Stomach (tissue), 19 donors: ENCODE measurements at places on chromosomes 1 and 21.

DNA sequence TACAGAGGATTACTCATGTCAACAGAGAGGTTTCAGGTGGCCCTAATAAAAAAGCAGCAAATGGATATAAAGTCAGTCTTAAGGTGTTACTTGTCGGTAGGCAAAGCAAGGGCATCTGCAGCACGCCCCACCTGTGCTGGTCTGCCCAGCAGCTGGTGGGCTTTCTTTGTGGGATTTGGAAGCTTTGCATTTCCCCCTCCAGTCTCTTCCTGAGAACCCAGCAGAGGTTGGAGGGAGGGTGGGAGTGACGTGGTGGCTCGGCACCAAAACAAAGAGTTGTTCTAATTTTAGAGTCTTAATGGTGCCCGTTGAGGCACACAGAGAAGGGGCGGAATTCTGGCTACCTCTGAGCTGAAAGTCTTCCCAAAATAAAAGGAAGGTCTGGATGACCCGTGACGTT, 4.8 kb upstream of the PCBP3 start:
- DNase-seq = no peak

DNA sequence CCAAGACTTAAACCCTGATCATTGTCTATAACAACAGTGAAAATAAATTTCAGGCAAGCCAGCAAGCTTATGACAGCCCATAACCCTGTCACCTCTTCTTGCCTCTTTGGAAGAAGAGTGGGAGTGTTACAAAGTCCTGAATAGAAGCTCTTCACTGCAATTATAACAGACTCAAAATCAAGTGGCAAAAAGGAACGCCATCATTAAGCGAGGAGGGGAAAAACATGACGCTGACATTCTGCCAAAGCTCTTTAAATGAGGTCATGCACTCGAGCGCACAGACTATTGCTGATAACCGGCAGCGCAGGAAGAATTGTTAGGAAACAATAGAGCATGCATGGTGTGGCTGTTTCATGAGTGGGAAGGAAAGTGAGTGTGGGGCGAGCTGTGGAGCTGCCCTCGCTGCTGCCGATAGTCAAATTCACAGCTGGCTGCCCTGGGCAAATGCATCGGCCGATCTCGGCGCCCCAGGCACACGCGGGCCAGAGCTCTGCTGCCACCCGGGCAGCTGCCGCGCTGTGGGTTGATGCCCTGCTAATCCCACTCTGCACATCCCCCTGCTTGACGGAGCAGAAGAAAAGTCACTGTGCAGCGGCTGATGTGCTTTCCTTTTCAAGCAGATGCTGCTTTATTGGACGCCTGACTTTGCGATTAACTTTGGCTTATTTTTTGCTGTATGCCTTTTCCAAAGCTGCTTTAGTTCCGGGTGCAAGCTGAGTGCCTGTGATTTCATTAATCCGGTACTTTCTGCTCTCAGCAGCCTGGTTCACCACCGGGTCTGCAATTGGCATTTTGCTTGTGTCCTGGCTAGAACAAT, 102.4 kb upstream of the ST6GALNAC5 start:
- DNase-seq = peak; percentile 59

GRCh38 chr1:183593356-183593755, 3.1 kb upstream of the NCF2 start:
- DNase-seq = no peak

- DNase-seq = no peak
Measured at GRCh38 chr1:46603481-46603857, 599 bp downstream of the MKNK1 start.

DNA sequence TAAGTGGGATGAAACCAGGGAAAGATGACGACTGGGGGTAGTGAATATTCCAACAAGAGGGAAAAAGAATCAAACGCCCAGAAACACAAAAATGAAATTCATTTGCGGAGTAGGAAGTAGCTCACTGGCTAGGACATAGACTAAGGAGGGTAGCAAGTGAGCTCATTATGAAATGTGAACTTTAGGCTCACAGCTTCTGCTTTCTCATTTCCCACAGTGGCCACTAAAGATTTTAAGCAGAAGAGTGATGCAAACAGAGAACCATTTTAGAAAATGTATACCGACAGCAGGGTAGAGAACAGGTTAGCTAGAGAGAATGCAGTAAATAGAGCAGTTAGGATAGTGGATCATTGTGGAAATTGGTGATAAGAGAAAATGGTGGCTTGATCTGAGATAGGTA, 3.5 kb downstream of the CD48 start:
- no peak for DNase-seq

DNA sequence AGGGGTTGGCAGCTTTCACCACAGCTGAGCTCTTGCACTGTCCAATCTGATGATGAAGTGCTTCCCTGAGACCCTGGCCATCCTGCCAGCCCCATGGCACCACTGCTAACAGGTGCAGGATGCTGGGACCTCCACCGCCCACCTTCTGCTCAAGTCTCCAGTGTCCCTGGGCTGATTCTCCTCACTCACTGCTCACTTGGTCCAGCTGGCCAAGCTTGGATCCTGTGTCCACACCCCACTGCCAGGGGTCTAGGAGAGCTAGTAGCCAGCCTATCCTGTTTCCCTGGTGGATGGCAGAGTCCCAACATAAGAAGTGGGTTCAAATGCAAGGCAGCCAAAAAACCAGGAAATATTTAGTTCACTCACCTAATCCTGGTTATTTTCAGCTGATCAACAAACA, 217.2 kb upstream of the IRF2BP2 start:
- DNase-seq = no peak

- DNase-seq = no peak
Measured at GRCh38 chr1:201026234-201026633, 2.7 kb upstream of the KIF21B start.

GRCh38 chr21:16554503-16554902, 824.7 kb downstream of the USP25 start:
- no peak for DNase-seq

DNA sequence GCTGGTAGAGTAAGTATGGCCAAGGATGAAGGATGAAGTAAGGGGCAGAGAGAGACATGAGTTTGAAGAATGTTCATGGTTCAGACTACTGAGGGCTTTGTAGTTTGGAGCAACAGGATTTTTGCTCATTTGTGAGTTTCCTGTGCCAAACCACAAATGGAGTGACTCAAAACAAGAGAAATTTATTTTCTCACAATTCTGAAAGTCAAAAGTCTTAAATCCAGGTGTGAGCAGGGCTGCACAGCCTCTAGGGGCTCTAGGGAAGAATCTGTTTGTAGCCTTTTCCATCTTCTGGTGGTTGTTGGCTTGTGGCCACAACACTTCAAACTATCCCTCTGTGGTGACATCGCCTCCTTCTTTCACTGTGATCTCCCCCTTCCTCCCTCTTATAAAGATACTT, 58.9 kb downstream of the RHOU start:
- DNase-seq = no peak

GRCh38 chr1:92663775-92664174, 121.1 kb downstream of the EVI5 start:
- DNase-seq = no peak

DNA sequence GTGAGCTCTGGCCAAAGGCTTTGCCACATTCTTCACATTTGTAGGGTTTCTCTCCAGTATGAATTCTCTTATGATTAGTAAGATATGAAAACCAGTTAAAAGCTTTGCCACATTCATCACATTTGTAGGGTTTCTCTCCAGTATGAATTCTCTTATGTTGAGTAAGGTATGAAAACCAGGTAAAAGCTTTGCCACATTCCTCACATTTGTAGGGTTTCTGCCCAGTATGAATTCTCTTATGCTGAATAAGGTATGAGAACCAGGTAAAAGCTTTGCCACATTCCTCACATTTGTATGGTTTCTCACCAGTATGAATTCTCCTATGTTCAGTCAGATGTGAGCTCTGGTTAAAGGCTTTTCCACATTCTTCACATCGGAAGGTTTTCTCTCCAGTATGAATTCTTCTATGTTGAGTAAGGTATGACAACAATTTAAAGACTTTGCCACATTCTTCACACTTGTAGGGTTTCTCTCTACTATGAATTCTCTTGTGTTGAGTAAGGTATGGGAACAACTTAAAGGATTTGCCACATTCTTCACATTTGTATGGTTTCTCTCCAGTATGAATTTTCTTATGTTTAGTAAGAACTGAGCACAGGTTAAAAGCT, 20.7 kb downstream of the ZNF695 start:
- no peak for DNase-seq

DNA sequence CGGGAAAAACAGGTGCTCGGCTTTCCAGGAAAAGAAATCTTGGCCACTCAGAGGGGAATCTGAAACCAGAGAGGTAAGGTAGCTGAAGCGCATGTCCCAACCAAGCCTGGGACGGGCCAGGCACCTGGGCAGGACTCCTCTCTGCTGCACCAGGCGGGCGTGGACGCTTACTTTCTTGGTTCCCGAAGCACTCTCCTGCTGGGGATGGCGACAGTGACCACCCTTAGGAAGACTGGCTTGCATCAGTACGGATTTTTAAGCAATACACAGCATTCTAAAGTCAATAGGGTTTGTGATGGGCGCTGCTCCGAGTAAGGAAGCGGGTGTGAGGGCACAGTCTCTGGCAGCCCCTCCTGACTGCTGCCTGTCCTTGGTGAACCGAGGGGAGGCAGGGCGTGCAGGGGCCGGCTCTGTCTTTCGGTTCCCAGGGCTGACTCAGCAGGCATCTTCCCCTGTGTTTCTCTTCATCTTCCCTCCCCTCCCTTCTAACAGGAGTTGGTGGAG, 74.9 kb upstream of the ANGPTL1 start:
- DNase-seq = no peak

- DNase-seq = peak; percentile 92
Measured at GRCh38 chr1:182588500-182589396, at the start of gene RNASEL. Gene RNASEL (minus strand): TSS chr1:182589256. CDS start chr1:182586806, 2,450 bp downstream.

- no peak for DNase-seq
Measured at GRCh38 chr1:23019863-23020625, 776 bp downstream of the KDM1A start.

GRCh38 chr1:196143602-196144342, 464.5 kb downstream of the KCNT2 start:
- no peak for DNase-seq

GRCh38 chr1:34267326-34267725, 90.6 kb downstream of the C1orf94 start:
- DNase-seq = no peak

DNA sequence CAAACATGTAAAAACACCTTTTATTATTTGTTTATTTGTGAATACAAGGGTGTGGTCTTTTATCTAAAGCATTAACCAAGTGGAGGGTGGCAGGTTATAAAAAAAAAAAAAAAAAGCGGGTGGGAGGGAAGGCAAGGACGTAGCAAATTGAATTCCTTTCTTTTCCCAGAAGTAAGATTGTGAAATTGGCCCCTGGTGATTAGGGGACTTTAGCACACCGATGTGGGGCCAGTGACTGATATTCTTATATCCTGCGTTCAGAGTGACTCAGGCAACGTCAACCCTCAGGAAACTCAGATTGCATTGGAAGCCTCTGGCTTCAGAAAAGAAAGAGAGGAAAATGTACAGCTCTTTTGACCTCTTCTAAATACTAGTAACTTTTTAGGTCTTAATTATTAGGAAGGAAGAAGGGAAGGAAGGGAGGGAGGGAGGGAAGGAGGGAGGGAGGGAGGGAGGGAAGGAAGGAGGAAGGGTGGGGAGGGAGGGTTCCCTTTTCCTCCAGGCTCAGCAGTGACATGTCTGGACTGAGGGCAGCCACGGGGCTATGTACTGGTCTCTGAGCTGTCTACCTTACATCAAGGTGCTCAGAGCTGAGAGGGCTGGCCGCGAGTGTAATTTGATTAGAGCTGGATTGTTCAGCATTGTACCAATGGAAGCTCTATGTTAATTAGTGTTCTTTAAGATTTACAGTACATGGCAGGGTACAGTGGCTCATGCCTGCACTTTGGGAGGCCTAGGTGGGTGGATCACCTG, 30.2 kb downstream of the EVA1C start:
- DNase-seq = no peak

DNA sequence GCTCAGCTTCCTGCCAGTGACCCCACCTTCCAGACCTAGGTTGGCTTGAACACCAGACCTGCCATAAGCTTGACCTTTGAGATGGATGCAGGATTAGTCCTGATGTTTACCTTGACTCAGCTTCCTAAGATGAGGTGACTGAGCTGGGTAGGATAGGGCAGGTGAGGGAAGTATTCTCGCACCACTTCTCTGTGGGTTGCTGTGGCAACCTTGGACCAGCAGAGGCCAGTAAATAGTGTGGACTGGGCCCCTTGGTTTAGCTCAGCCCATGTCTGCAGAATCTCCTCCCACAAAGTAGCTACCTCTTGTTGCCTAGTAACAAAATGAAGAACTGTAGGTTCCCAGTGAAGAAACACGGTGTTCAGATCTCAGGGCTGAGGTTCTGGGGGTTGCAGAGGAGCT, 8.4 kb downstream of the RPS6KA1 start:
- no peak for DNase-seq

DNA sequence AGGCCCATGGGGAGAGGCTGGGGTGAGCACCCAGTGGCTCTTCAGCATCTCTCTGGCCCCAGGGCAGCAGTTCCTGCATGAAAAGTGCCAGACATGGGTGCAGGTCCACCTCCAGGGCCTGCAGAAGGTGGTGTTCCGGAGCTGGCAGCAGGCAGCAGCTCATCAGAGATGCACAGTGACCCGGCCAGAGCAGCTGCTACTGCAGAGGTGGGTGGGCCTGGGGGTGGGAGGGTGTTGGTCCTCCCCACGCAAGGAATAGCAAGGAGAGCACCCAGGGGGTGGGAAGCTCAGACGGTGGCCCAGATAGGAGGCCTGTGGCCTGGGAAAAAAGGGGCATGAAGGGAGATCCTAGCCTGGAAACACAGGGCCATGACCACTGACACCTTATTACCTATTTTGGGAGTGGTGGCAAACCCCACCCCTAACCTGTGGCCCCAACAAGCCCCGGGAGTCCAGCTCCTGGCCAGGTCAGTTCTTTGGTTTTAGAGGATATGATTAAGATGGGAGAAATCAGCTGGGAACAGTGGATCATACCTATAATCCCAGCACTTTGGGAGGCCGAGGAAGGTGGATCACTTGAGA, 20.2 kb downstream of the C1orf167 start:
- no peak for DNase-seq

DNA sequence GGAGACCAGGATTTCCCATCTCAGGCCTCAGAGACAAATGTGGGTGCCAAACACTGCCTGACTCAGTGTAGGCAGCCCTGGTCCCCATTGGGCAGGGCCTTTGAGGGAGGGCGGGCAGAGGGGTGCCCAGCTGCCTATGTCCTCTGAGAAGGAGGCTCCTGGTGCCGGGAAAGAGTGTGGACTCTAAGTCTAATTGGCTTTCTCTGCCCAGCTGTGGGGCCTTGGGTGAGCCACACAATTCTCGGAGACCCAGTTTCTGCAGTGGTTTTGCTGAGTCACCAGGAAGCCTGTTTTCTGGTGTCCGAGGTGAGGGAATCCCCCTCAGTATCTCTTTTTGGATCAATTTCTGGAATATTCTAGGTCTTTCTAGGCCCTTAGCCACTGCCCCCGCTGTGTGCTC, 35.3 kb upstream of the ACTL8 start:
- no peak for DNase-seq

GRCh38 chr1:197559655-197560054, 215.6 kb downstream of the DENND1B start:
- no peak for DNase-seq

DNA sequence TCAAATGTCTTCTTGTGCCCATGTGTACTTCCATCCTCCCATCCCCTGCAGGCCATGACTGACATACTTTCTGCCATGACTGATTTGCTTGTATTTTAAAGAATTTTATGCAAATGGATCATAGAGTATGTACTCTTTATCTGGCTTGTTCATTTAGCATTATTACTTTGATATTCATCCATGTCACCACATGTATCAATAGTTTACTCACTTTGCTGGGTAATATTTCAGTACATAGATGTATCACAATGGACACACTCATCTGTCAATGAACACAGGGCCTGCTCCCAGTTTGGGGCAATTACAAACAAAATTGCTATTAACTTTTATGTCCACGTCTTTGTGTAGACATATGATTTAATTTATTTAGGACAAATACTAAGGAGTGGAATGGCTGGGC, 259.1 kb downstream of the SDCCAG8 start:
- no peak for DNase-seq
